BJ (cell line): ENCODE measurements at places on chromosomes 16 and 17.

GRCh38 chr17:63976702-63977101 is 4.0 kb upstream of the SCN4A start:
- DNase-seq: no peak

- DNase-seq: no peak
Measured at GRCh38 chr17:78997881-78998280, 11.7 kb downstream of the CANT1 start.

DNA sequence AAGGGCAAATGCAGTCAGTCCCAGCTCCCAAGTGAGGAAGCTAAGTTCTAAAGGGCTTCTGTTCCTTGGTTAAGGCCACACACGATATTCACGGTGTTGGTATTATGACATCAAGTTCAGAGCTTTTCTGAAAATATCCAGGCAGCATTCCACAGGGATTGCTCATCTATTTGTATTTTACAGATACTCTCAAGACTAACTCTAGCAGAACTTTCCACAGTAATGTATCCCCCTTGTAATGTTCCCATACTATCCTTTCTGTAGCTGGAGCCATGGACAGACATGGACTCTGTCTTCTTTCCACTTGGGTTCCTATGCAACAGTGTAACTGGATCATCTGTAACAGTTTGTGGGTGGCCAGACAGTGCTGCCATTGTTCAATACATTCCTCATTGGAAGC is 13.5 kb downstream of the SDR42E1 start:
- peak; percentile 60 for DNase-seq

GRCh38 chr16:75293772-75294171 is 42.3 kb upstream of the BCAR1 start:
- no peak for DNase-seq

DNA sequence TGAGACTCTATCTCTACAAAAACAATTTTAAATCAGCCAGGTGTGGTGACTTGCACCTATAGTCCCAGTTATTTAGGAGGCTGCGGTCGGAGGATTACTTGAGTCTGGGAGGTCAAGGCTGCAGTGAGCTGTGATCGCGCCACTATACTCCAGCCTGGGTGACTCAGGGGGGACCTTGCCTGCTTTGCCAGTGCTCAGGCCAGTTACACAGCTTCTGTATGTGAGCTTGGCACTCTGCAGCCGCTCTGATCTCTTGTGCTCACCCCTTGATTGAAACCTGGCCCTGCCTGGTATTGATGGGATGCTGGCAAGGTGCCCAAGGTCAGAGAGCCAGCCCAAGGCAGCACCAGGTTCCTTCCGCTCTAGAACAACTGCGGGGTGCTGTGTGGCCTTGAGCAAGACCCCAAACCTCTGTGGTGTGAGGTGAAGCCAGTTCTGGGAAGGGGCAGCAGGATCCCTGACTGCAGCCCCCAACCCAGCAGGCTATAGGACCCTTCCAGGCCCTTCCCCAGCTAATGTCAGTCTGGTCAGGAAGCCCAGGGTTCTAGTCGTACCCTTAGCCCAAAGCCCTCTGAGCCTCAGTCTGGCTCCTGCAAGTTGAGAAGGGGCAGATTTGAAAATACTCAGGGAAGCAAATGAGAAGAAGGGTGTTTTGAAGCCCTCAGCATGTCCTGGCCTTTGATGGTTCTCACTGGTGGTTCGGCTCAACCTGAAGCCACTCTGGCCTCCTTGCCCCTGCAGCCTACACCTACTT is 18.9 kb downstream of the MMP15 start:
- DNase-seq: no peak

- DNase-seq: no peak
Measured at GRCh38 chr17:4796552-4796920, 572 bp downstream of the PSMB6 start.
